ENCODE measurements at places on chromosomes 12 and 14.

GRCh38 chr14:64929014-64929359 is 13.6 kb downstream of the GPX2 start:
- no peak for DNase-seq

GRCh38 chr14:52286661-52287649 is 19.5 kb downstream of the PTGDR start:
- DNase-seq: no peak

GRCh38 chr12:57603815-57604453 is 690 bp upstream of the DTX3 start:
- DNase-seq: no peak

DNA sequence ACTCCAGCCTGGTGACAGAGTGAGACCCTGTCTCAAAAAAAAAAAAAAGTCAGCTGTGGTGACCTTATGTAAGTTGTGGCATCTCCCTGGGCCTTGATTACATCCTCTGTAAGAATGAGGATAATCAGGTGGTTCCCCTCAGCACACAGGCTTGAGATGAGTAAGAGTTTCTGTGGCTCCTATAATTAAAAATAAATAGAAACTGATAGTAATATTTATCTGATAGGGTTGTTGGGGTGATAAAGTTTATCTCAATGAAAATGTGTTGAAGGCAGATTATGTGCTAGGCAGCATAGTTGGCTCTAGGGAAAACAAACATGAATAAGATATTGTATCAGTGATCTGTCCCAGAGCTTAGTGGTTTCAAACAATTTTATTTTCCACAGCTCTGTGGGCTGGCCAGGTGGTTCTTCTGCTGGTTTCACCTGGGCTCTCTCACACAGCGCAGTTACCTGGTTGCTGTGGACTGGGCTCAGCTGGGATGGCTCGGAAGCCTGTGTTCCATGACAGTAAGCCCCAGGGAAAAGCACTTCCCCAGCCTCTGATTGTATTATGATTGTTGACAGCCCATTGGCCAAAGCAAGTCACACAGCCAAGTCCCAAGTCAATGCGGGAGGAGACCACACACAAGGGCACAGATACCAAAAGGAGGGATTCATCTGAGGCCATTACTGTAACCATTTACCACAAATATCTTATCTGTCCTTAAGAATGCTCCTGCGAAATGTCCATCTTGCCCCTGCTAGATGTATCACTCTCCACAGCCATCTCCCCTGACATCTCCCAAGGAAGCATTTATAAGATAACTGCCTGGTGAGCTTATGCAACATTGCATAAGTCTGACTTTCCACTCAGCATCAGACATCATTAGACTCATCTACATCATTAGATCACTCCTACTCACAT is 151.7 kb downstream of the NUAK1 start:
- no peak for DNase-seq

DNA sequence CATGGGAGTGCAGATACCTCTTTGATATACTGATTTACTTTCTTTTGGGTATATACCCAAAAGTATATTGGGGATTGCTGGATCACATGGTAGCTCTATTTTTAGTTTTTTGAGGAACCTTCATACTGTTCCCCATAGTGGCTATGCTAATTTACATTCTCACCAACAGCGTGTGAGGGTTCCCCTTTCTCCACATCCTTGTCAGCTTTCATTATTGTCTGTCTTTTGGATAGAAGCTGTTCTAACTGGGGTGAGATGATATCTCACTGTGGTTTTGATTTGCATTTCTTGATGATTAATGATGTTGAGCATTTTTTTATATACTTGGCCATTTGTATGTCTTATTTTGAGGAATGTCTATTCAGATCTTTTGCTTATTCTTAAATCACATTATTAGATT is 44.1 kb upstream of the JDP2 start:
- peak; percentile 56 for DNase-seq

GRCh38 chr12:18153826-18154225 is 63.8 kb upstream of the RERGL start:
- DNase-seq: no peak

GRCh38 chr12:80551897-80552296 is 107.9 kb downstream of the PTPRQ start:
- DNase-seq: no peak
